Psoas muscle (tissue), 8 donors: ENCODE measurements at places on chromosomes 5 and 9. TPM values are rescaled to one million over a fixed set of nuclear protein-coding genes. Genes with fewer than 3 reads are reported as not detected.

DNA sequence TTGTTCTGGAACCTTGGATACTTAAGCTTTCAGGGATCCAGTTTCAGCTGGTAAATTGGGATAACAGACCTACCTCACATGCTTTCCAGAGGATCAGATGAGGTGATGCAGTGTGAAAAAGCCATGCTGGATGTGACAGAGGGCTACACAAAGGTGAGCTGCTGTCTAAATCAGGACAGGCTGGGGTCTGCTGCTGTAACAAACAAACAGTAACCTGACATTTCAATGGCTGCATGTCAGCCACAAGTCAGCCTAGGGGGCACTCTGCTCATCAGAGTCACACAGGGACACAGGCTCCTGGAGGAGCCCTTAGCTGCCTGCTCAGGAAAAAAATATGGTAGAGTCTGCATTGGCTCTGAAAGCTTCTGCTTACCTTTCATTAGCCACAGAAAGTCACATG lies 66.7 kb upstream of the EGFLAM start:
- H3K4me1 ChIP-seq: peaks cover 15% of the 10 kb centered on the region
- H3K36me3 ChIP-seq: no peaks in the 10 kb centered on the region
- H3K4me3 ChIP-seq: no peak overlapping the region
- no peak overlapping the region for H3K27ac ChIP-seq
- no peaks in the 10 kb centered on the region for H3K27me3 ChIP-seq
- no peak for DNase-seq

GRCh38 chr9:116673375-116673774 lies 13.7 kb upstream of the TRIM32 start:
- no peak overlapping the region for H3K4me3 ChIP-seq
- H3K27me3 ChIP-seq: no peaks in the 10 kb centered on the region
- no peak for DNase-seq

DNA sequence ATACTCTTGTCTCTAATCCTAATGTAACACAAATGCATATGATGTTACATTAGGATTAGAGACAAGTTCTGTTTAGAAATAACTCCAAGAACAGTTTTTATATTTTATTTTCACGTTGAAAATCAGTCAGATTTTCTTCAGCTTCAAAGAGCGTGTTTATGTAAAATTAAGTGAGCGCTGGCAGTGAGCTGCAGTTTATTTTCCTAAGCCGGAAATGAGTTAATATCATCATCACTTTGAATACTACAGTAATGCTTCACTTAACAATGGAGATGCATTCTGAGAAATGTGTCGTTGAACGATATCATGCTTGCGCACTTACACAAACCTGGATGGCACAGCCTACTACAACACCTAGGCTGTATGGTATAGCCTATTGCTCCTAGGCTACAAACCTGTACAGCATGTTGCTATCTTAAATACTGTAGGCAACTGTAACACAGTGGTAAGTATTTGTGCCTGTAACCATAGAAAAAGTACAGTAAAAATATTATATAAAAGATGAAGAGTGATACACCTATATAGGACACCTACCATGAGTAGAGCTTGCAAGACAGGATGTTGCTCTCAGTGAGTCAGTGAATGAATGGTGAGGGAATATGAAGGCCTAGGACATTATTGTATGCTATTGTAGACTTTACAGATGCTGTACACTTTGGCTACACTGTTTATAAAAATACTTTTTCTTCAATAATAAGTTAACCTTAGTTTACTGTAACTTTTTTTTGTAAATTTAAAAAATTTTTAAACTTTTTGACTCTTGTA lies 65.9 kb upstream of the C5orf46 start:
- H3K4me3 ChIP-seq: no peak overlapping the region
- no peaks in the 10 kb centered on the region for H3K27me3 ChIP-seq
- DNase-seq: no peak
- H3K4me1 ChIP-seq: no peaks in the 10 kb centered on the region
- no peak overlapping the region for H3K27ac ChIP-seq
- H3K36me3 ChIP-seq: no peaks in the 10 kb centered on the region

GRCh38 chr9:90201766-90202165 lies 440.9 kb downstream of the DIRAS2 start:
- H3K4me1 ChIP-seq: no peaks in the 10 kb centered on the region
- no peak overlapping the region for H3K27ac ChIP-seq
- no peak for DNase-seq
- H3K36me3 ChIP-seq: no peaks in the 10 kb centered on the region
- no peak overlapping the region for H3K4me3 ChIP-seq
- H3K27me3 ChIP-seq: no peaks in the 10 kb centered on the region

GRCh38 chr5:40396317-40396716 lies 283.4 kb upstream of the PTGER4 start:
- no peak overlapping the region for H3K27ac ChIP-seq
- no peak for DNase-seq
- H3K4me1 ChIP-seq: no peaks in the 10 kb centered on the region
- H3K36me3 ChIP-seq: no peaks in the 10 kb centered on the region

DNA sequence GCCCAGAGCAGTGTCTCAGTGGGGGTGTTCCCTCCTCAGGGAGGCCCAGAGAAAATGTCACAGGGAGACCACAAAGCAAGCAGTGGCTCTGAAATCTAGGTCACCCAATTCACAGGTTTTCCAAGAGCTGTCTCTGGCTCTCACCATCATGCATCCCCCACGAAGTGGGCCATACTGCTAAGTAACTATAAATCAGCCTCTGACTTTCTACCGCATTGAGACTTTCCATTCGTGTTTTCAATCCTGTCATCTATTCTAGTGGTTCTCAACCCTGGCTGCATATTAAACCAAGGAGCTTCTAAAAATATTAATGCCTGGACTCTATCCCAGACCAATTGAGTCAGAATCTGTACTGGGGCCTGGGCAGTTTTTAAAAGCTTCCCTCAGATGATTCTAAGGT lies 2.0 kb upstream of the C1QTNF3 start:
- no peaks in the 10 kb centered on the region for H3K36me3 ChIP-seq
- no peak for DNase-seq
- H3K27me3 ChIP-seq: no peaks in the 10 kb centered on the region
- H3K27ac ChIP-seq: peak overlapping the region; percentile 7
- peaks cover 33% of the 10 kb centered on the region for H3K4me1 ChIP-seq

- H3K27ac ChIP-seq: no peak overlapping the region
- no peaks in the 10 kb centered on the region for H3K4me1 ChIP-seq
- no peak overlapping the region for H3K4me3 ChIP-seq
- DNase-seq: no peak
- H3K27me3 ChIP-seq: no peaks in the 10 kb centered on the region
Observed at GRCh38 chr5:119954106-119954505, 324.7 kb downstream of the FAM170A start.

DNA sequence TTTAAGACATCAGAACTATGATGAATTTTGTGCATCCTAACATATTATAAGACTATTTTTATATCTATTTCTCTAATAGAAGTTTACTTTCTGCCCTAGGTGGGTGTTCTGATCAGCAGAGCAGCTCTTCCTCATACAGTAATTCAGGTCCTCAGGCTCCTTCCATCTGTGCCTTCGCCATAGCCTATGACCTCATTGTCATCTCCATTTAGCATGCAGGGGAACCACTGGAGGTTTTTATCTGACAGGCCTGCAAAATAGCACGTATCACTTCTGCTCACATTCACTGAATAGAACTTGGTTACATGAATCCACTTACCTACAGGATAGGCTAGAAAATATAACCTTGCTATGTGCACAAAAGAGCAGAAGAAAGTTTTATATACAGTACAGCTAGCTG lies 159.4 kb upstream of the CCNH start:
- H3K27me3 ChIP-seq: no peaks in the 10 kb centered on the region
- no peaks in the 10 kb centered on the region for H3K4me1 ChIP-seq
- H3K36me3 ChIP-seq: no peaks in the 10 kb centered on the region
- no peak for DNase-seq
- H3K27ac ChIP-seq: no peak overlapping the region

GRCh38 chr5:66860199-66860975 lies 264.2 kb downstream of the MAST4 start:
- H3K36me3 ChIP-seq: no peaks in the 10 kb centered on the region
- DNase-seq: no peak
- H3K4me1 ChIP-seq: no peaks in the 10 kb centered on the region
- H3K27me3 ChIP-seq: no peaks in the 10 kb centered on the region
- H3K27ac ChIP-seq: no peak overlapping the region
- H3K4me3 ChIP-seq: no peak overlapping the region

- H3K4me3 ChIP-seq: no peak overlapping the region
- no peak overlapping the region for H3K27ac ChIP-seq
Observed at GRCh38 chr5:143676802-143677201, 135.2 kb upstream of the HMHB1 start.

DNA sequence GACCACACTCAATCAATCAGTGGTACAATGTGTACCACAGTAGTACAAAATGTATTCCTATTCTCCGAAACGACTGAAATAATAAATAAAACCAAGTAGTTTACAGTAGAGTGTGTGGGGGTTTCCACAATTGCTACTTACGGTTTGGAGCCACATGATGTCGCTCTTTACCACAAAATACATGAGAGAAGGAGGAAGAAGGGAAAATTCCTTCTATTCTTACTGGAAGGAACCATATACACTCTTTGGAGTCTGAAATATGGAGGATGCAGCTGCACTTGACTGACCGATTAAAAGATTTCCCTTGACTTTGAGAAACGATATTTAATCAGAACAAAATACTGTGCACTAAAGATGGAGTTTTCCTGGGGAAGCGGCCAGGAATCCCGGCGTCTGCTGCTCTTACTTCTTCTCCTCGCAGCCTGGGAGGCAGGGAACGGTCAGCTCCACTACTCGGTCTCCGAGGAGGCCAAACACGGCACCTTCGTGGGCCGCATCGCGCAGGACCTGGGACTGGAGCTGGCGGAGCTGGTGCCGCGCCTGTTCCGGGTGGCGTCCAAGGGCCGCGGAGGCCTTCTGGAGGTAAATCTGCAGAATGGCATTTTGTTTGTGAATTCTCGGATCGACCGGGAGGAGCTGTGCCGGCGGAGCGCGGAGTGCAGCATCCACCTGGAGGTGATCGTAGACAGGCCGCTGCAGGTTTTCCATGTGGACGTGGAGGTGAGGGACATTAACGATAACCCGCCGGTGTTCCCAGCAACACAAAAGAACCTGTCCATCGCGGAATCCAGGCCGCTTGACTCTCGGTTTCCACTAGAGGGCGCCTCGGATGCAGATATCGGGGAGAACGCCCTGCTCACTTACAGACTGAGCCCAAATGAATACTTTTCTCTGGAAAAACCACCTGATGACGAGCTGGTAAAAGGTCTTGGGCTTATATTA lies at the start of gene PCDHA4:
PCDHA4 (plus strand) TSS at position 235 of the 942 bp plus-strand sequence.
- no peak within 1 kb of the TSS for H3K27ac ChIP-seq
- H3K4me1 ChIP-seq: no peaks in the 10 kb centered on the region
- no peaks in the 10 kb centered on the region for H3K36me3 ChIP-seq
- H3K4me3 ChIP-seq: peak within 1 kb of the TSS; percentile 6
- H3K27me3 ChIP-seq: peaks cover 7% of the 10 kb centered on the region

DNA sequence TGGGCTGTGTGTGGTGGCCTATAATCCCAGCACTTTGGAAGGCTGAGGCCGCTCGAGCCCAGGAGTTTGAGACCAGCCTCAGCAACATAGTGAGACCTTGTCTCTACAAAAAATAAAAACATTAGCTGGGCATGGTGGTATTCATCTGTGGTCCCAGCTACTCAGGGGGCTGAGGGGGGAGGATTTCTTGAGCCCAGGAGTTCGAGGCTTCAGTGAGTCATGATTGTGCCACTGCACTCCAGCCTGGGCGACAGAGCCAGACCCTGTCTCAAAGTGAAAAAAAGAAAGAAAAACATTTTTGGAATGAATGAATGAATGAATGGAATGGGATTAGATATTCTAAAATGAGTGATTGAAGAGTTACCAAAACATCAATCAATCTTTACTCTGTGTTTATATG lies 85.8 kb downstream of the FGF1 start:
- DNase-seq: no peak
- H3K27ac ChIP-seq: no peak overlapping the region
- peaks cover 9% of the 10 kb centered on the region for H3K4me1 ChIP-seq
- no peaks in the 10 kb centered on the region for H3K36me3 ChIP-seq

GRCh38 chr5:175025077-175025476 lies 300.7 kb downstream of the MSX2 start:
- no peaks in the 10 kb centered on the region for H3K27me3 ChIP-seq
- no peak for DNase-seq

- no peaks in the 10 kb centered on the region for H3K27me3 ChIP-seq
- H3K36me3 ChIP-seq: no peaks in the 10 kb centered on the region
- H3K4me1 ChIP-seq: no peaks in the 10 kb centered on the region
- peak; percentile 63 for DNase-seq
- H3K27ac ChIP-seq: no peak overlapping the region
Observed at GRCh38 chr5:54718656-54719055, 201.1 kb downstream of the SNX18 start.

- H3K4me1 ChIP-seq: no peaks in the 10 kb centered on the region
- H3K36me3 ChIP-seq: no peaks in the 10 kb centered on the region
- DNase-seq: no peak
- no peaks in the 10 kb centered on the region for H3K27me3 ChIP-seq
- no peak overlapping the region for H3K27ac ChIP-seq
Observed at GRCh38 chr5:178751286-178751685, 20.8 kb upstream of the ZNF354A start.

Gene TAS2R1
- not detected for total RNA-seq

Gene LVRN
- 0.64 TPM for total RNA-seq

Gene CPEB4
- total RNA-seq: 223 TPM
